ENCODE measurements at places on chromosomes 1 and 21.

GRCh38 chr1:150813028-150813707 is 5.1 kb upstream of the CTSK start:
- DNase-seq, result no peak

DNA sequence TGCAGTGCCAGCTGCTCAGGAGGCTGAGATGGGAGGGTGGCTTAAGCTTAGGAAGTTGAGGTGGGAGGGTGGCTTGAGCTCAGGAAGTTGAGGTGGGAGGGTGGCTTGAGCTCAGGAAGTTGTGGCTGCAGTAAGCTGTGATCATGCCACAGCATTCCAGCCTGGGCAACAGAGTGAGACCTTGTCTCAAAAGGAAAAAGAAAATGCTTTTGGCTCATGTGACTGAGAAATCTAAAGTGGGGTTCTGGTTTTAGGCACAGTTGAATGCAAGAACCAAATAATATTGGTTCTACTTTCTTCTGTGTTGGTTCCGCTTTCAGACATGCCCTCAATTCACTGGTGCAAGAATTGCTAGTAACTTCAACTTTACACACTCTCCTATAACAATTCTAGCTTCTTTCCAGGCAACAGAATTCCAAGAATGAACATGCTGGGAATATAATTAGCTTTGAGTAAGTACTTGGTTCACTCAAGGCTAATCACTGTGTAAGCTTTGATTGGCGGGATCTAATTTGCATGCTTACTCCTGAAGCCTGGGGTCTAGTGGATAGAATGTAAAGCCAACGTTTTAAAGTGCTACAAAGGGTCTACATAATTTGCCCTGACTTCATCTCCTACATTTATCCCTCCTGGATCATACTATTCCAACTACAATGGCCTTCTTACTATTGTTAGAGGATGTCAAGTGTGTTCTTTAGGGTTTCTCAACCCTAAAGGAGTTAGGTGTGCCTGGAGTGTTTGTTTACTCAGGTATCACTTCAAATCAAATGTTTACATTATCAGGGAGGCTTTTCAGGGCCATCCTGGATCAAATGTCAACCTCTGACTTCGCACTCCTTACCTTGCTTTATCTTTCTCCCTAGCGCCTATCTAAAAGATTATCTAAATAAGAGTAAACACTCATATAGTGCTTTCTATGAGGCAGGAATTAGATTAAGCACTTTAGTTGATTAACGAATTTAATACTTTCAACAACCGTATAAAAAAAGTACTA is 115.1 kb downstream of the SLC16A1 start:
- no peak for DNase-seq

- no peak for DNase-seq
Observed at GRCh38 chr1:244830639-244831038, 4.8 kb upstream of the COX20 start.

GRCh38 chr1:20530306-20530705 is 22.1 kb upstream of the FAM43B start:
- no peak for DNase-seq

DNA sequence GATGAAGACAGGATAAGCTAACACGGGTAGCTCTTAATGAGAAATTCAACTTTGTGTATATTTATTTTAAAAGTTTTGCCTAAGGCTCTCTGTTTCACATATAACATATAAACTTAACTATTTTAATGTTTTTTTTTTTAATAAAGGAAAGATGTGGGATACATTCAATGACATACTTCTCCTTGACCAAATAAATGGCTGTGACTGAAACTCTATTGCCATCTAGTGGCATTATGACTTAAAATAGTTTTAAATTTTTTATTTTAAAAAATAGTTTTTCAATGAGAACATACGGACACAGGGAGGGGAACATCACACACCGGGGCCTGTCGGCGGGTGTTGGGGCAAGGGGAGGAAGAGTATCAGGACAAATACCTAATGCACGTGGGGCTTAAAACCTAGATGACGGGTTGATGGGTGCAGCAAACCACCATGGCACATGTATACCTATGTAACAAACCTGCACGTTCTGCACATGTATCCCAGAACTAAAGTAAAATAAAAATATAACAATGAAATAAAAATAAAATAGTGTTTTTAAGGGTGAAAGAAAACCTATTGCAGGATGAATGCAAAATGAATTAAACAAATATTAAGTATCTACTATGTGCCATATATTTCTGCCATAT is 83.4 kb downstream of the LYST start:
- no peak for DNase-seq

DNA sequence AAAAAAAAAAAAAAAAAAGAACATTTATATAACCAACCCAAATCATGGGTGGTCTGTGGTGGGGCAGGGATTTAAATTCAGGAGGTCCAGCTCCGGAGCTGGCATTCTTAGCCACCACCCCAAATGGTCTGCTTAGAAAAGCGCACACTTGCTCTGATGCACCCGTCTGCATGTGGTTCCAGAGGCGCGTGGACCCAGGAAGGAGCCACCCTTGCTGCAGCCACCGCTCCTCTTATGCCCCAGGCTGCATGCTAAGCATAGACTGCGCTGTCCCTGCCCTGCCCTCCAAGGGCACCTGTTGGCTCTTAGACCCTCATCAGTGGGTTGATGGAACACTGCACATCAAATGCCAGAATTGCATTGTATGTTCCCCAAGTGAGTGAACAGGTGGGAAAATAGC is 41.4 kb downstream of the ATP5PO start:
- no peak for DNase-seq

DNA sequence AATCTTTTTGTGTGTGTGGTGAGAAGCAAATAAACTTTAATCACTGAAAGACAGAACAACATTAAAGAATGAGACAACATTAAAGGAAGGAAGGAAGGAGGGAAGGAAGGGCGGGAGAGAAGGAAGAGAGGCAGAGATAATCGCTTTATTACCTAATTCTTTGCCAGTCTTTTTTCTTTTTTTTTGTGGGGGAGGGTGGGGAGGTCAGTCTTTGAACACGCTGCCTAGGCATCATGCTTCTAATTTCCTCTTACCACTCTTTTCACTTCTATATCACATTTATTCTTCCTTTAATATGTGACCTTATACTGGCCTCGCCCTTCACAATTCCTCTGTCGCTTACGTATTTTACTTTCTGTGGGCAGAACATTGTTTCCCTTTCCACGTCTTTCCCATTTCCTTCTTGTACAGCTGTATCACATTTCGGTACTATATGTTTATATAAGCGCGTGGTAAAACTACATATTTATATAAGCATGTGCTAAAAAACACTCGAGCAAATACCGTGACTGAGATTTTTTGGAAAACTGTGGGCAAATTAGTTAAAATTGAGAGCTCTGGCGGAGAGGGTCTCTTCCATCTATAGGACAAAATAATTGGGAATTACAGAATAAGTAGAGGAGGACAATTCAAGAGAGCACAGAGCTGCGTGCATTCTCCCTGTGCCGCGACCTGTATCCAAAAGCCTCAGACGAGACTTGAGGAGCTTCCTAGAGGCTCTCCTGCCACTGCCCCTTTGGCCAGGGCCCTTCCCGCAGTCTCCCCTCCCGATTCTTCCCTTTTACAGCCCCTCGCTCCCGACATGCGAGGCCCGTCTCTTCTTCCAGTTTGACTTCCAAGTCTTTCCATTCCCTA is 823 bp upstream of the PRKAA2 start:
- no peak for DNase-seq

DNA sequence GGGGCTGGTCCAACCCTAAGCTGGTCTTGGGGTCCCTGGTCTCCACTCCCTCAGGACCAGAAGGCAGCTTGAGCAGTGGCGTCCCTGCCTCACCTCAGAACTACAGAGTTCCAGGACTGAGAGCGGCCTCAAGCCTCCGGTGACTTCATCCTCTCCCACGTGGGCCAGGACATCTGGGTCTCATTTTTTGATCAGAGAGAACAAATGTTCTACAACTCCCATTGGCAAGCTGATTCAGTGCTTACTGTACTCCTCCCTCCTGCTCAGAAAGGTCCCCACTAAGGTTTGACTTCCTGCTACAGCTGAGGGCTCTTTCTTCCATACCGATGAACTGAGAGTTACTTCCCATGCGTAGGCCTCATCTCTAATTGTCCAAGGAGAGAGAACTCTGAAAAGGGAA is 78.5 kb downstream of the PLXNA2 start:
- DNase-seq, result no peak

GRCh38 chr1:31683997-31684396 is 19.8 kb downstream of the COL16A1 start:
- DNase-seq, result no peak

GRCh38 chr1:56645677-56646305 is 677 bp downstream of the PRKAA2 start:
- no peak for DNase-seq

DNA sequence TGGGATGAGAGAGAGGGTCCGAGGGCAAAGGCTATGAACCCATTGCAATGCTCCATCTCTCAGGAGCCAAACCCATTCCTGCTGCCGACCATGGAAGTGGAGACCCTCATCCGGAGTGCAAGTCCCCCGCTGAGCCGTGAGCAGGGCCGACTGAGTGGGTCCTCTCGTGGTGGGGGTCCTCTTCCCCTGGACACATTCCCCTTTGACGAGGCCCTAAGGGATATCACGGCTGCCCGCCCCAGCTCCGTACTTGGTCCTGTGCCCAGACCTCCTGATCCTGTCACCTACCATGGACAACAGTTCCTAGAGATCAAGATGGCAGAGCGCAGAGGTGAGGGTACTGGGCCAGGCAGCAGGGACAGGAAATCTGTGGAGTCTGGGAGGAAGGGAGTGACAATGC is 11.0 kb downstream of the HYI start:
- no peak for DNase-seq

DNA sequence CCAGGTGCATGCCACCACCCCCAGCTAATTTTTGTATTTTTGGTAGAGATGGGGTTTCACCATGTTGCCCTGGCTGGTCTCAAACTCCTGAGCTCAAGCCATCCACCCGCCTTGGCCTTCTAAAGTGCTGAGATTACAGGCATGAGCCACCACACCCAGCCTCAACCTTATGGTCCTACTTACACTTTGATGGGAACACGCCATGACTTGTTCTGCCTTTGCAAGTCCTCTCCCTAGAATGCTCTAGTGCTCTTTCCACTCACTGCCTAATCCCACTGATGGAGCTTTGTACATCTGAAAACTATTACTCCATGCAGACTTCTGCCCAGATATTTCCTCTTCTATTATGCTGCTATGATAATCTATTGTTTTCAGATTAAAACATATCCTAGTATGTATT is 174.3 kb downstream of the DAB1 start:
- DNase-seq, result no peak

- DNase-seq, result no peak
Observed at GRCh38 chr1:169943963-169944526, 50.3 kb upstream of the SCYL3 start.

DNA sequence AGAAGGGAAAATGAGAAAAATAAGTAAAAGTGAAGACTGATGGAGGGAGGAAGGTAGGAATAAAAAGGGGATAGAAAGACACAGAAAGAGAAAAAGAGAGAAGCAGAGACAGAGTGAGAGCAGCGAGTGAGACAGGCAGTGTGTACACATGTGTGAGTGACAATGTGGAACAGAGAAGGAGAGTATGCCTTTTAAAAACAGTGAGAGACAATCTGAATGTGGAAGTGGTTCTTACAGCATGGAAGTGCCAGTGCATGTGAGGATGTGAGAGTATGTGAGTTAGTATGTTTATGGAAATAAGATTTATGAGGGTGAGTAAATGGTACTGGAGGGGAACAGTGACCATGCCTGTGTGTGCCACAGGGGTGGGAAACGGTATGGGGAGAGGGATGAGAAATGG is 1.2 kb downstream of the NEGR1 start:
- DNase-seq, result no peak

- no peak for DNase-seq
Observed at GRCh38 chr1:8527941-8528340, 210.0 kb downstream of the SLC45A1 start.

GRCh38 chr1:32273391-32274208 is 18.3 kb upstream of the HDAC1 start:
- peak; percentile 76 for DNase-seq

DNA sequence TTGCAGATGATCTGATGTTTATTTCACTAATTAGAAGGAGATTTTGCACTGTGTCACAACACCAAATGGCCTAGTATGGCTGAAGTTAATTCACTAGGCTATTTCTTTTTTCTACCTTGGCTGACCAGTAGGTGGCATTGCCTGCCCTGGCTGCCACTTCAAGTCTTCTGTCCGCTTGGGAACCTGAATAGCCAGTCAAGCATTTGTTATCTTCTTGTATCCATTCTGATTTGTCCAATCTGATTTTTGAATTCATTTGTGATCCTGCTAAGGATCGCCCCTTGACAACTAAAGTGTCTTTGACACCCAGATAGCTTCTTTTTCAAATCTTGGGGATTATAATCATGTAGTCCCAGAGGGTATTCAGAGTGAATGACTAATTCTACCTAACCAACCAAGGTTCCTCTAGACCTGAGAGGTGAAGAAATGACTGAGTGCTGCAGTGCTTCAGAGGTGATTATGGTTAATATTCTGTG is 99.4 kb downstream of the GIPC2 start:
- peak; percentile 10 for DNase-seq

DNA sequence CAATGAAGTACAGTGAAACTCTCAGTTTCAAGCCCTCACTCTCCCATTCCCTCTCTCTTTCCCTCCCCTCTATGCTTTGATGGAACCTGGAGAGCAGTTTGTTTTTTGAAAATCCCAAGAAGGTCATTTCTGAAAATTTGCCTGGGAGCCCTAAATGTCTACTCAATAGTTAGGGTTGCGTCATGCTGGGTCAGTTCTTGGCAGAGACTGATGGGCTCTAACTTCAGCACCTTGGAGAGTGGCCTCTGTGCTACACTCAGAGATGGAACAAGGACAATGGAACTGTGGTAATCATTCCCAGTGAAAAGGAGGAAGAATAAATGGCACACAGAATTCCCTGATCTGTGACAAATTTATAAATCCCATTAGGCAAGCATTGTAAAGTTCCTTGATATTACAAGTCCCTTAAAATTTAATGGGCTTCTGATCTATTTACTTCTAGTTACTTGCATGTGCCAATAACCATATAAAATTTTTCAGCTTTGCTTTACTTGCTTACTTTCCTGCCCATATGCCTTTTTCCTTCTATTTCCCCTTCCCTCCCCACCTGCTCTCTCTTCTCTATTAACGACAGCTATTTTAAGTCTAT is 182.9 kb upstream of the KCND3 start:
- peak; percentile 0 for DNase-seq

All from stimulated activated CD4-positive, alpha-beta T cell treated with anti-CD3 and anti-CD28 coated beads, Interleukin-12 subunit alpha, Interleukin-12 subunit beta, amount 100 ng/mL, for 48 hours (primary cell).